ENCODE measurements at places on chromosomes 1 and 21. TPM values are rescaled to one million over a fixed set of nuclear protein-coding genes. Genes with fewer than 3 reads are reported as not detected.

The AADACL3 gene
- not detected for total RNA-seq

The USF1 gene
- total RNA-seq: 53.2 TPM

The TNFRSF18 gene
- total RNA-seq: 231 TPM

GRCh38 chr1:9400425-9401079 lies 107.9 kb downstream of the SPSB1 start:
- H3K27me3 ChIP-seq: no peaks in the 10 kb centered on the region
- DNase-seq: no peak
- H3K4me1 ChIP-seq: peaks cover 8% of the 10 kb centered on the region
- H3K36me3 ChIP-seq: no peaks in the 10 kb centered on the region

GRCh38 chr1:23171181-23171755 lies 2.6 kb upstream of the LUZP1 start:
- H3K4me1 ChIP-seq: peaks cover 20% of the 10 kb centered on the region
- no peak overlapping the region for H3K4me3 ChIP-seq
- H3K27me3 ChIP-seq: peaks cover 10% of the 10 kb centered on the region
- no peaks in the 10 kb centered on the region for H3K36me3 ChIP-seq

DNA sequence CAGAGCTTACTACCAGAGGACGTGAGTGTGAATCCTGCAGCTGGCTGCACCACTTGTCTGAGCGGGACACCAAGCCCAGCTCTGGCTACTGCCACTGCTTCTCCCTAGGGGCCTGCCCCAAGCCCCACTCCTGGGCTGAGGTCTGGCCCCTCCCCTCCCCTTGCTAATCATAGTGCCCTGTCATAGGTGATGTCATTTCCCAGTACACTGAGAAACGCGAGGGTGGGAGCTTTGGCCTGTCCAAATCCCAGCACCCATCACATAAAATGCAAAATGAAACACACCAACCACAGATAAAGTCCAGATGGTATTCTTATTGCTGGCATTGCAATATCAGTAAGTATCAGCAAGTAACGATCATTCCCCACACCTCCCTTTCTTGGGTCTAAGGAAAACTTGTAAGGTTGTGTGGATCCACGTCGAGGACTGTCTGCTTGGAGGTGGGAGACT lies 77.7 kb downstream of the TOMM20 start:
- H3K36me3 ChIP-seq: no peaks in the 10 kb centered on the region
- H3K4me3 ChIP-seq: no peak overlapping the region
- H3K27ac ChIP-seq: peak overlapping the region; percentile 88
- peaks cover 50% of the 10 kb centered on the region for H3K4me1 ChIP-seq

The GJC2 gene
- total RNA-seq: 0.55 TPM
